Left colon (tissue), 2 donors: ENCODE measurements at places on chromosomes 3 and 15.

GRCh38 chr3:36832406-36832805, 68.1 kb upstream of the DCLK3 start:
- no peak for DNase-seq

DNA sequence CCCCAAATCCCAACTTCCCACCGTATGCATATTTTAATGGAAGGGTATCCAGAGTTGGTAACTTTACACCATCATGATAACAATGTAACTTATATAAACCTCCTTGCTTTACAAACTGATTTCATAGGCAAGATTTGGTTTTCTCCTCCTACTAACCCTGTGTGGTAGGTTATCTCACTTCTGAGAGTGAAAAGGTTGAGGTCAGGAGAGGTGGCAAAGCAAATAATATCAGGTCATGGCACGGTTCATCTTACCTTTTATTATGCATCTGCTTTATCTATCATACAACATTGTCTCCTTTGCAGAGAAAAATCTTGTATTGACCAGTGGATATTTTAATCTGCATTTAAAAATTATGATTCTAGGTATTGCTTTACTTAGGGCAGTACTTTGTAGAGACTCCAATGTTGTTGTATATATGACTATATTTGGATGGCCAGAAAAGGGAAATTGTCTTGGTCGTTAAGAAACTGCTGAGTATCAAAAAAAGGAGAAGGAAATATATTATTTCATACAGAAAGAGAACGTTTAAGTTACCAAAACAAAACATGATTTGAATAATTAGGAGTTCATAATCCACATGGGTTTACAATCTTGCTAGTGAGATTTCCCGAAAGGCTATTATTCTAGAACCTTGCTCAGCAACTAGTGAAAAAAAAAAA, 30.4 kb downstream of the NFKBIZ start:
- no peak for DNase-seq

DNA sequence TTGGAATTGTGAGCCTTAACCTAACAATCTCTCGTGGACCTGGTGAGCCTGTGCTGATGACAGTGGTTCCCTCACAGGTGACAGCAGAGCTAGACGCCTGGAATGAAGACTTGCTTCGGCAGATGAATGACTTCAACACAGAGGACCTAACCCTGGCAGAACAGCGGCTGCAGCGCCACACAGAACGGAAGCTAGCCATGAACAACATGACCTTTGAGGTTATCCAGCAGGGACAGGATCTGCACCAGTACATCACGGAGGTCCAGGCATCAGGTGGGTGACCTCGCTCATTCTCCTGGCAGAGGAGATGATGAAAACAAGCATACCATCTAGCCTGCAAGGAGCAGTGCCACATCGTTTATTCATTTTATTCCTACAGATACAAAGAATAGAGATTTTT, 316.9 kb upstream of the UMPS start:
- DNase-seq = no peak

DNA sequence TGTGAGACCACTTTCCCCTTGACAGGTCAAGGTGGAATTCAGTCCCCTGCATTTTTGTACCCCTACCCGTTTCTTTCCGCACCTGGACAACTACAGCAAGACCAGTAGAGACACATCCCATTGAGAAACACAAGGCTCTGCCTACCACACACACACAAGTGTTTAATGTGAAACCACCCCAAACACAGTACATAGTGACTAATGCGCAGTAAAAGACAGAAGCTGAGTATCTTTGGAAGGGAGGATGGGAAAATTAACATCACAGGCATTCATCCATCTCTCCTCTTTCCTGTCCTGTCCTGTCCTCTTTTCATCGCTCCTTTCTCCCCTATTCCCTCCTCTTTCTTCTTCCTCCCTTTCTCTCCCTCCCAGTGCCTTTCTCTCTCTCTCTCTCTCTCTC, 64.8 kb downstream of the SCN11A start:
- no peak for DNase-seq

DNA sequence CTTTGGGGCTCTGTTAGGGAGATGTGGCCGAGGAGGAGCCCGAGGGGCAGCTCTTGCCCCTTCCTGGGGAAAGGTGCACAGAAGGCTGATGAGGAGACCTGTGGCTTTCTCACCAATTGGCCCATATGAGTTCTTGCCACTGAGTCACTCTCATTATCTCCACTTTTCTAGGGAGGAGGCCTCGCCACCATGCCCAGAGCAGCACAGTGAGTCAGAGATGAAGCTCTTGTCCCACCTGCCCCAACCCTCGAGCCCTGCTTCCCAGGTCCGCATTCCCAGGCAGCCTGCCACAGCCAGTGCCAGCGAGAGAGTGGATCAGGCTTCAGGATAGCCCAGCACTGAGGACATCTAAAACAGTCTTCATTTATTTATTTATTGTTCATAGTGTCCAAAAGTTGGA, 53.5 kb downstream of the AMOTL2 start:
- DNase-seq = no peak

DNA sequence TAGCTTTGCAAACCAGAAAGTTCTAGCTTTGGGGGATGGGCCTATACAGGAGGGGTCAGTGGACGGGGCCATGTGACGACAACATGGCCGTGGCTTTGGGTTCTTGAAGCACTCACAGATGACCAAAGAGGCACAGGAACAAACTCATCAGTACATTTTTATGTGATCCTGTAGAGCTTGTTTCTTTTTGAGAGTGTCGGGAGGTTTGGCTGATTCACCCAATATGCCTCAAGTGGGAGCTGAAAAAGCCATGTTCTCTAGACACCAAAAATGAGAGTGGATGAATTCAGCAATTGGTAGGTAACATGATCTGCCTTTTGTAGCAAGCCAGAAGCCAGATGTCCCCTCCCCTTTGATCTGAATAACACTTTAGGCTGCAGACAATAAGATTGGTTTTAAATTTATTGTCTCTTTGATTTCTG, 30.1 kb downstream of the GREM1 start:
- no peak for DNase-seq

GRCh38 chr3:184800349-184800930, 11.5 kb upstream of the VPS8 start:
- DNase-seq = peak; percentile 32

GRCh38 chr3:154113609-154114008, 7.6 kb upstream of the ARHGEF26 start:
- DNase-seq = no peak

- DNase-seq = peak; percentile 39
Measured at GRCh38 chr15:29103824-29104565, 165.6 kb downstream of the NSMCE3 start.

DNA sequence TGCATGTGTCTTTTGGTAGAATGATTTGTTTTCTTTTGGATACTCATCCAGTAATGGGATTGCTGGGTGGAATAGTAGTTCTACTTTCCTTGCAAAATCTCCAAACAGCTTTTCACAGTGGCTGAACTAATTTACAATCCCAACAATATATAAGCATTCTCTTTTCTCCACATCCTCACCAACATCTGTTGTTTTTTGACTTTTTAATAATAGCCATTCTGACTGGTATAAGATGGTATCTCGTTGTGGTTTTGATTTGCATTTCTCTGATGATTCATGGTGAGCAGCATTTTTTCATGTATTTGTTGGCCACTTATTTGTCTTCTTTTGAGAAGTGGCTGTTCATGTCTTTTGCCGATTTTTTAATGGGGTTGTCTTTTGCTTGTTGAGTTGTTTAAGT, 55.8 kb downstream of the ST8SIA2 start:
- DNase-seq = no peak
